ENCODE measurements at places on chromosomes 11 and 22.

GRCh38 chr22:37222440-37222971 is 10.2 kb upstream of the SSTR3 start:
- ATAC-seq: no peak

GRCh38 chr11:130827451-130828377 is 88.6 kb downstream of the SNX19 start:
- ATAC-seq: peak; percentile 96

GRCh38 chr22:29879753-29880152 is 3.2 kb upstream of the MTMR3 start:
- ATAC-seq: no peak

DNA sequence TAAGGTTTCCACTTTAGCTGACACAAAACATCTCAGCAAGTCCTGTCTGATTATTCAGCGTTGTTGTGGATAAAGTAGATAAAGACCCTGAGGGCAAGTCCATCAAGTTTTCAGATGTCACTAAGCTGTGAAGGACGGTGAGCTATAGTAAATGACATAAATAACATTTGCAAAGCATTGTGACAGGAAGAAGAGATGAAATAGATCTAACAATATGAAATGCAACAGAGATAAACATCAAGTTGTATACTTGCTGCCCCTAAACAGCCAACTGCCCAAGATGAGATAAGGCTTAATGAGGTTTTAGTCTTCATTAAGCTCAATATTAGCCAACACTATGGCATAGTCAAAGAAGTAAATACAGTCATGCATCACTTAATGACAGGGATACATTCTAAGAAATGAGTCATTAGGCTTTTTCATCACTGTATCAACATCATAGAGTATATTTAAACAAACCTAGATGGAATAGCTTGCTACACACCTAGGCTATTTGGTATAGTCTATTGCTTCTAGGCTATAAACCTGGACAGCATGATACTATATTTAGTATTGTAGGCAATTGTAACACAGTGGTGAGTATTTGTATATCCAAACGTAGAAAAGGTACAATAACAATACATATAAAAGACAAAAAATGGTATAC is 625.1 kb upstream of the ANO5 start:
- no peak for ATAC-seq

DNA sequence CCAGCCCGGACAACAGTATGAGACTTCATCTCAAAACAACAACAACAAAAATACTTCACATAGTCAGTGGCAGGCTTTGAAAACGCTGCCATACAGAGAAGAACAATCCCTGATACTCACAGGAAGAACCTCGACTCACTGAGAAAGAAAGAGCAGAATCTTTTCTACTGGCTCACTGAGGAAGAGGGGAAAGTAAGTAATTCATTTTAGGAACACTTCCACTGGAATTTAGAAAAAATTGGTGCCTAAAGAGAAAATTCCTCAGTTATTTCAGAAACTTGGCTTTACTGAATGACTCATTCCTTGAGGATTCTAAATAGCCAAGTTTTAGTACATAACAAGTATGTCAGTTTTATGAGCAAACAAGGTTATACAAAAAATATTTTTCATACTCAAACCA is 12.3 kb downstream of the NARS2 start:
- ATAC-seq: peak; percentile 66

GRCh38 chr22:48702573-48703264 is 1125.0 kb downstream of the BRD1 start:
- ATAC-seq: no peak

DNA sequence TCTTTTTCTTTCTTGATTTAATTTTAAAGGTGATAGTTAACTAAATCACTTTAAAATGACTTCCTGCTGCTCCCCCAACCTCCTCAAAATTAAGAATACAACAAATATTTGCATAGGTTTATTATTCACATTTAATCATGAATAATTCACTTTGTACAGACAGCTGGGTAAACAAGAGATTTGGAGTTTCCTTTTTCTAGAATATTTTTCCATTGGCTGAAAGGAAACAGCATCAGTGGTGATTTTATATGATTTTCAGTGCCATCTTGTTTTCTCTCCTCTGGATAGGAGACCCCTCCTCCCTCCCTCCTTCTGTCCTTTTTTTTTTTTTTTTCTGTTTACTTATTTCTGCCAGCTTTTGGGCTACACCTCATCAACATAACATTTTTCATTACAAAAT is 60.5 kb downstream of the LIF start:
- ATAC-seq: no peak

Measured in SK-N-SH treated with all-trans-retinoic acid at 6 μM for 48 hours (cell line).